Stimulated activated CD4-positive, alpha-beta T cell treated with anti-CD3 and anti-CD28 coated beads, TNF-alpha, amount 100 ng/mL, for 1 hour (primary cell): ENCODE measurements at places on chromosomes 11 and 22.

- DNase-seq, result no peak
Measured at GRCh38 chr11:71139516-71140205, 112.7 kb downstream of the SHANK2 start.

GRCh38 chr11:130781931-130782330, 134.3 kb downstream of the SNX19 start:
- no peak for DNase-seq

DNA sequence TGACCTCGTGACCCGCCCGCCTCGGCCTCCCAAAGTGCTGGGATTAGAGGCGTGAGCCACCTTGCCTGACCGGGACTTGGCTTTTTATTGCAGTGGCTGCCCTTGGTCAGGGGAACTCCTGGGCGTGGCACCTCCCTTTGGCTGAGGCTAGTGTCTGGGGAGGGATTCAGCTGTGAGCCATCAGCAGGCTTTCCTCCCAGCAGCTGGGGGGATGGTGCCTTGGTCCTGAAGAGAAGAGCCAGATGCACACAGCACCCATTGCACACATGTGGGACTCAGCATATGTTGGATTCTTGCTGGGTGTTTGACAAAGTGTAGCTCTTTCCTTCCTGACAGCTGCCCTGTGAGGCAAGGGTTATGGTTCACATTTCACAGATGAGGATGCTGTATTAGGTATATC, 8.4 kb downstream of the CYTH4 start:
- DNase-seq, result no peak

GRCh38 chr11:114984611-114985163, 306.4 kb downstream of the NXPE2 start:
- DNase-seq, result no peak

- DNase-seq, result no peak
Measured at GRCh38 chr11:91173701-91174100, 950.9 kb upstream of the CHORDC1 start.

DNA sequence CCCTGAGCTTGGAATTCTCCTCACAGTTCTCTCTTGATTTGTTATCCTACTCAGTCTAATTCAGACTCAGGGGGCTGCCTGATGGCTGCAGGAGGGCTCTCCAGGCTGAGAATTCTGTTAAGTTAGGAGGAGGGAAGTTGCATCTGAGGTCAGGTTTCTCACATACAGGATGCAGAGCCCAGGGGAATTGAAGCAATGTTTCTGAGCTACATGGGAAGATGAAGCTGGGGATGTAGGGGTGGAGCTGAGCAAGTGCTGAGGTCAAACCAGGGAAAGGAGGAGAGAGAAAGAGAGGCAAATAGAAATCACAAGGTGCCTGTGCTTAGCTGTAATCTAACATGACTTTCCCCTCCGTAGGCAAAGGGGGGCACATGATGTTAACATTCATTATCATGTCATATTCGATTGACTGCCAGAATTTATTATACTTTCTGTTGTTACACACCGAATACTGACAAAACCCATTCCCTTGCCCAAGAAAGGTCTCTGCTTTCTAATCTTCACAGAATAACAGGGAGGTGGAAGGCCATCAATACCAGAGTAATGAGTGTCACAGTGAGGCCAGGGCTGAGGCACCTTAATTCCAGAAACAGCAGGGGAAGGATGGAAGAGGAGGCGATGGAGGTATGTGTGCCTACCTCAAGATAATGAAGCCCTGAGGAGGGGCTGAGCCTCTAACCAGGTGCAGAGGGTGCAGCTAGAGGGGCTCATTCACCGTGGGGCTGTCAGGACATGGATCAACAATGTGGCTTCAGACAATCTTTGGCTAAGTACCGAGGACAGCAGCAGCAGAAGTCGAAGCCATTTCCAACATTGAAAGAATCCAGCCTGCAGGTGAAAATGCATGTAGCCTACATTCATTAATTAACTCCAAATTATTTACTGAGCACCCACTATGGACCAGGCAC, 205.4 kb upstream of the SNX19 start:
- no peak for DNase-seq

DNA sequence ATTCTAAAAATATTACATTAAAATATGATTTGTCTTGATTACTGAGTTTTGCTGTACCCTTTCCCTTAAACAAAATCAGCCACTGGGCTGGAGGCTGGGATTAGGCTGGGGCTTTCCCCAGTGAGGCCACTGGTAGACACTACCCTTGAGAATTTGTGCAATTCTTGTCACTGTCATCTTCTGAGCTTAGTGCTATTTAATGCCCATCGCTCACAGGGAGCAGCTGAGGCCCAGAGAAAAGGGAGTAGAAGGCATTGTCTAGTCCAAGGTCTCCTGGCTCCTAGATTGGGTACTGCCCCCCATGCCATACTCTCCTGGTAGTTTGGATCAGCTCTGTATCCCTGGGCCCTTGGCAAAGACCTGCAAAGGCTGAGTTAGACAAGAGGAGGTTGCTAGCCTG, 6.7 kb downstream of the CHRM1 start:
- DNase-seq, result no peak

DNA sequence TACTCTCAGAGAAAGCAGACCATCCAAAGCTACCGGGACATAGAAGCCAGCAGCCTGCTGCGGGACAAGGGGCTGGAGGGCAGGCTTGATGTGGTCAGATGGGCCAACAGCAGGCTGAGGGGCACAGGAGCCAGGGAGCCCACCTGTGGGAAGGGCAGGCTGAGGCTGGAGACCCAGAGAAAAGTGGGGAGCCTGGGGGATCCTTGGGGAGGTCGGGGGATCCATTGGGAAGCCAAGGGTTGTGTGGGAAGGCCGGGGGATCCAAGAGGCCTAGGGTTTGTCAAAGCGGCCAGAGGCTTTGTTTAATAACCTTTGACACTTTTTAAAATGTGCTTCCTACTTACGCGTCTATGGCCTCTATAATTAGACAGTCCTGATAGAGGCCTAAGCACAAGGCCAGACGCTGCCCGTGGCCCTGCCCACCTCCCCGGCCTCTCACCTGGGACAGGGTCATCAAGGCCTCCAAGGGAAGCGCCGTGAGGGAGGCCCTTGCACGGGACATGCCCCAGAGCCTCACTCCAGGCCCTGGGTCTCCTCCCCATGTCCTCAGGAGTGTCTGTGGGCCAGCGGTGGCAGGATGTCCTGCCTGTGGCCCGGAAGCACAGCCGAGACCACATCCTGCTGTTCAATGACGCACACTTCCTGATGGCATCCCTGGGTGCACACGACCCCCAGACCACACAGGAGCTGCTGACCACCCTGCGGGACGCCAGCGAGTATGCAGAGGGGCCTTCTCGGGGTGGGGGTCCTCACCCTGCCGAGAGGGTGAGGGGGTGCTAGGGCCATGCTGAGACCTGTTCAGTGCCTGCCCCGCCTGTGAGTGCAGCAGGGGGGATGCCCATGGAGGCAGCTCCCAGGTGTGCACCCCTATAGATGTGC, 8.6 kb upstream of the GTSE1 start:
- no peak for DNase-seq

- DNase-seq, result no peak
Measured at GRCh38 chr11:120267319-120267718, 27.4 kb downstream of the POU2F3 start.

- DNase-seq, result peak; percentile 27
Measured at GRCh38 chr11:3049430-3050243, 7.6 kb downstream of the CARS1 start.
